Endothelial cell of umbilical vein (primary cell): ENCODE measurements at places on chromosomes 4 and X. TPM values are rescaled to one million over a fixed set of nuclear protein-coding genes. Genes with fewer than 3 reads are reported as not detected.
A peak's percentile ranks its signal among the peaks of the same experiment; 100 is the strongest.

GRCh38 chr4:40575846-40576245, 53.8 kb downstream of the RBM47 start:
- H3K4me1 ChIP-seq: peaks cover 6% of the 10 kb centered on the region
- DNase-seq: no peak
- no peak overlapping the region for H3K27ac ChIP-seq
- H3K4me3 ChIP-seq: no peak overlapping the region
- H3K27me3 ChIP-seq: peaks cover 2% of the 10 kb centered on the region

GRCh38 chrX:15680401-15680800, 15.8 kb upstream of the CLTRN start:
- H3K27me3 ChIP-seq: no peaks in the 10 kb centered on the region
- no peak for DNase-seq
- H3K4me3 ChIP-seq: no peak overlapping the region
- H3K36me3 ChIP-seq: peaks cover 2% of the 10 kb centered on the region
- H3K4me1 ChIP-seq: peaks cover 8% of the 10 kb centered on the region

GRCh38 chr4:76689145-76689817, 208.7 kb downstream of the SOWAHB start:
- H3K4me3 ChIP-seq: peak overlapping the region; percentile 41
- peak overlapping the region; percentile 40 for H3K27ac ChIP-seq
- peaks cover 18% of the 10 kb centered on the region for H3K4me1 ChIP-seq
- peak; percentile 40 for DNase-seq

GRCh38 chr4:152512483-152512882, 23.4 kb downstream of the FBXW7 start:
- peak; percentile 76 for DNase-seq
- H3K27me3 ChIP-seq: no peaks in the 10 kb centered on the region
- H3K4me1 ChIP-seq: peaks cover 22% of the 10 kb centered on the region
- no peaks in the 10 kb centered on the region for H3K36me3 ChIP-seq

GRCh38 chr4:144647095-144647561, 1.2 kb downstream of the HHIP start:
- peak overlapping the region; percentile 100 for H3K4me3 ChIP-seq
- peak; percentile 57 for DNase-seq
- H3K27ac ChIP-seq: peak overlapping the region; percentile 95
- peaks cover 38% of the 10 kb centered on the region for H3K4me1 ChIP-seq
- H3K27me3 ChIP-seq: no peaks in the 10 kb centered on the region

GRCh38 chrX:5431823-5432222, 796.8 kb downstream of the NLGN4X start:
- H3K4me1 ChIP-seq: no peaks in the 10 kb centered on the region
- no peaks in the 10 kb centered on the region for H3K36me3 ChIP-seq
- no peak overlapping the region for H3K4me3 ChIP-seq
- H3K27ac ChIP-seq: no peak overlapping the region

DNA sequence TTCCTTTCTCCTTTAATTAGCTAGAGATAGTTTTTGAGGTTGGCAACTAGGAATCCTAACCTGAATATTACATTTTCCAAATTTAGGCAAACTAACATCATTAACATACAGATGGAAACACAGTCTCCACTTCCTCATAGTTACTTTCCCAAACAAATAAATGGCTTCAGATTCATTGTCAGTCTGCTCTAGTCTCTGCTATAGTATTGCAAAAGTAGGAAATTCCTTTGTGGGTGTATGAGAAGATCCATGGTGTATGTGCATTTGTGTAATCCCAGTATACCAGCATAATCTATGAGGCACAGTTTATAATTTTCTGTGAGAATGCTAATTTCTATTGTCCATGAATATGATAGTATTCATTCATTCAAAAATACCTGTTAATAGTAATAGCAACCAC, 3.0 kb upstream of the NDP start:
- no peak for DNase-seq
- no peaks in the 10 kb centered on the region for H3K36me3 ChIP-seq
- H3K4me1 ChIP-seq: peaks cover 12% of the 10 kb centered on the region
- no peak overlapping the region for H3K4me3 ChIP-seq

DNA sequence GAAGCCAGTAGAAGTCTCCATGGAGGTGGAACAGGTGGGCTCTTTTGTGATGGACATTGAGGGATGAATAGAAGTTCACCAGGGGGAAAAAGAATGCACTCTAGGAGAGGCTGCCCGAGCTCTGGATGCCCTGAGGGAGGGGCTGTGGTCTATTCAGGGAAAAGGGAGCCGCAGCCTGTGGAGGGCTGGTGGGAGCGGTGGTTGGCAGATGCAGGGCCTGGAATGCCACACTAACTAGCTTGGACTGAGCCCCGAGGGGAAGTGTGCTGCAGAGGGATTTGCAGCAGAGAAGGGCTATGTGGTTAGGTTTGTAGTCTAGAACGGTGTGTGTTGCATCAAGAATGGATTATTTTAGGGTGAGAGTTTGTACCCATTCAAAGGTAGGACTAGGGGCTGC, 29.5 kb upstream of the PSAPL1 start:
- DNase-seq: no peak
- H3K4me1 ChIP-seq: no peaks in the 10 kb centered on the region
- H3K4me3 ChIP-seq: no peak overlapping the region
- no peaks in the 10 kb centered on the region for H3K36me3 ChIP-seq
- H3K27ac ChIP-seq: no peak overlapping the region

DNA sequence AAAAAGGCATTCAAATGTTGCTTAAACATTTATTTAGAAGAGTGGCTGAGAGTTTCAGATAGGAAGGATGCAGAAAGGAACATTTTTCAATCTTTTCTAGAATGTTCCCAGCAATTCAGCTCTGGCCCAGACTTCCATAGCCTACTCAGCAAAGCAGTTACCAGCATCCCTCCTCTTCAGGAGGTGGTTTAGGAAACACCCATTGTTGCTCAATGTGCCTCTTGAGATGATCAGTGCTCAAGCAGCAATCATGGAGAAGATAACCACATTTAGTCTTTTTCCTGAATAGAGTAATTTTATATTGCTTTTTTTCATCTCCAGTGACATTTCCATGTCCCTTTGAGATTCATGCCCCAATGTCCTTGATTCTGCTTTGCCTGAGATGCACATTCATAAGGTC, 328.7 kb upstream of the PPARGC1A start:
- no peaks in the 10 kb centered on the region for H3K27me3 ChIP-seq
- no peak for DNase-seq
- no peaks in the 10 kb centered on the region for H3K36me3 ChIP-seq
- H3K4me3 ChIP-seq: no peak overlapping the region

- H3K36me3 ChIP-seq: no peaks in the 10 kb centered on the region
- H3K4me1 ChIP-seq: no peaks in the 10 kb centered on the region
- H3K27me3 ChIP-seq: no peaks in the 10 kb centered on the region
- no peak overlapping the region for H3K27ac ChIP-seq
- H3K4me3 ChIP-seq: no peak overlapping the region
Measured at GRCh38 chrX:123504630-123505270, 228.1 kb downstream of the THOC2 start.

- no peaks in the 10 kb centered on the region for H3K4me1 ChIP-seq
- H3K27me3 ChIP-seq: no peaks in the 10 kb centered on the region
- no peak overlapping the region for H3K4me3 ChIP-seq
- DNase-seq: no peak
- no peaks in the 10 kb centered on the region for H3K36me3 ChIP-seq
- no peak overlapping the region for H3K27ac ChIP-seq
Measured at GRCh38 chr4:70280567-70280966, 38.2 kb downstream of the CSN3 start.

- no peak for DNase-seq
- H3K4me1 ChIP-seq: no peaks in the 10 kb centered on the region
- no peak overlapping the region for H3K4me3 ChIP-seq
- no peak overlapping the region for H3K27ac ChIP-seq
Measured at GRCh38 chr4:160044693-160045092, 941.8 kb downstream of the RAPGEF2 start.

DNA sequence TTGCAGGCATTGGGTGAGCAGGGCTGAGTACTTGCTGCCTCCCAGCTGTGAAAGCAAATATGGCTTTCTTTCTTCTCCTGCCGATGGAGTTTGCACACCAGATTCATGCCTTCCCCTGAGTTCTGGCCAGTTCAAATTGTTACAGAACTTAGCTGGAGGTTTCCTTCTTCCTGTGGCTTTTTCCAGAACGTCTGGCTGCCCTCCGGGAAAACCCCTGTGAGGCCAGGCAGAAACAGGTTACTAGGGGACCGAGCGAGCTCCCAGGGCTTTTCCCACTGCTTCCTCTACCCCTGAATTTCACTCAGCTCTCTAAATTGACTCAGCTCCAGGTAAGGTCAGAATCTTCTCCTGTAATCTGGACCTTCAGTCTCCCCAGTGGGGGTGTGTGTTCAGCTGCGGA, 482.4 kb downstream of the C4orf33 start:
- H3K4me3 ChIP-seq: no peak overlapping the region
- no peak overlapping the region for H3K27ac ChIP-seq
- DNase-seq: peak; percentile 9
- H3K36me3 ChIP-seq: no peaks in the 10 kb centered on the region
- no peaks in the 10 kb centered on the region for H3K4me1 ChIP-seq

Gene PABPC5
- 0.05 and 0.07 TPM in 2 replicates for polyA plus RNA-seq

Gene CNKSR2
- not detected in 2 replicates for polyA plus RNA-seq

Gene SAGE1
- polyA plus RNA-seq: not detected in 2 replicates
